ENCODE measurements at places on chromosomes 3 and 15.

DNA sequence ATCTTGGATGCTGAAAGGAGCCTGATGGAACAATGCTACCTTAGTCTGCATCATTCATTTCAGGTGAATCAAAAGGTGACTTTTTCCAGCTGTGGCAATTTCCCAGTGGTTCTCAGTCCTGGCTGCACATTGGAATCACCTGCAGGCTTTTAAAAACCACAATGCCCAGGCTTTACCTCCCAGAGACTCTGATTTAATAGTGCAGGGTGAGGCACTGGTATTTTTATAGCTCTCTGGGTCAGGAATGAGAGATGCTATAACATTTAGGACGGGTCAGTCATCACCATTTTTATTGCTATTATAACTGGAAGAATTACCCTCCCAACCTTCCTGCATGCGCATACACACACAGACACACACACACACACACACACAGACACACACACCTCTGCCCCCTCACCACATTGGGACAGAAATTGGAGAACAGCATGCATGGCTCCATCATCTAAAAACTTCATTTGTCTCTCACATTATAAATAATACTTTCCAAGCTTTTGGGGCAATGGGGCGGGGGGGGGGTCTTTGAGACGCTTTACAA lies 41.1 kb downstream of the LARP6 start:
- no peak for DNase-seq

- DNase-seq, result no peak
These were observed 87.3 kb downstream of the CACNA1D start for GRCh38 chr3:53581671-53582070.

GRCh38 chr15:21267226-21267625 lies 173.1 kb downstream of the POTEB3 start:
- DNase-seq, result no peak

- DNase-seq, result no peak
These were observed 6.4 kb downstream of the CADM2 start for GRCh38 chr3:84965141-84965540.

GRCh38 chr3:69776920-69777581 lies 37.8 kb downstream of the MITF start:
- no peak for DNase-seq

DNA sequence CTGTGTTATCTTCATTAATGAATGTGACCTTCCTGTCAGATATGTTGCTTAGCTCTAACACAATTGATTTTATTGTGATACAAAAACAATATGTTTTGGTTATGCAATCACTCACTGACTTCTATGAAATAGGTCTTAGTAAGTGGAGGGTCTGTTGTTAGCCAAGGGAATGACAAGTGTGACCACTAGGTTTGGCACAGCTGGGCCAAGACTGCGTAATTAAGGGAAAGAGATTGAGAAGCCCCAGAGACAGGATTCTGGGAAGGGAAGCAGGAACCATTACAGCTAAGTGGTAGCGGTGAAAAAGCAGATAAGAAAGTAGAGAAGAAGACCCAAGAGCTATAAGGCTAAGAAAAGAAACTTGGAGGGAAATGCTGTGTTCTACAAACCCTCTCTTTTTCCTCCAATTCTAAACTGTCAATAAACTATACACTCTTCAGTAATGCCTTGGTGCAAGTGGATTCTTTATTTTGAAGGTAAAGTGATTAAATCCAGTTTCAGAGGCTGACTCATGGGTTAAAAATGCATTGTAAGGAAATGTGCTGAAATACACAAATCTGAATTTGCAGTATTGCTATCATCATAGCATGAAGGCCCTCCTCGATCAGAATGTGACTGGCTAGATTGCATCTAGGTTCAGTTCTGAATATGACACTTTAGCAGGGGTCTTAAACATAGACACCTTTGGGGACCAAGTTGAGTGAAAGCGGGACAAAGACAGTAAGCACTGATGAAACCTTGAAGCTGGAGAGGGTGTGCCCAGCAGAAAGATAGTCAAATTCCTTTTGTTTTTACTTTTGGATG lies 26.1 kb downstream of the KCNMB2 start:
- DNase-seq, result no peak

DNA sequence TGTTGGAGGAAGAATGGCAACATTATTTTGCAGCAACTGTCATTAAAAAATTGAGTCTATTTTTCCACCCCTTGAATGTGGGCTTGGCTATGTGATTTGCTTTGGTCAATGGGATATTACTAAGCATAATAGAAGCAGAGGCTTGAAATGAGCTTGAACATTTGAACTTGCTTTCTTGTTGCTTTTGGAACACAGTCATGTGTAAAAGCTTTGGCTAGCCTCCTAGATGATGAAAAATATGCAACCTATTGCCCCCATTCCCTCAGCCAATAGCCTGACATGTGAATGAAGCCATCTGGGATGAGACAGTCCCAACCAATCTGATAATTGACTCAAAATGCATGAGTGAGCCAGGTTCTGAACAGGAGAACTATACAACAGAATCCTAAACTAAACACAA lies 78.4 kb downstream of the PLSCR2 start:
- no peak for DNase-seq

GRCh38 chr3:197019535-197019934 lies 10.1 kb downstream of the MELTF start:
- DNase-seq, result no peak

GRCh38 chr15:50113992-50114780 lies 4.8 kb downstream of the ATP8B4 start:
- DNase-seq, result no peak

- no peak for DNase-seq
These were observed 15.4 kb upstream of the STARD5 start for GRCh38 chr15:81339321-81339720.

- no peak for DNase-seq
These were observed 246.8 kb upstream of the STT3B start for GRCh38 chr3:31285833-31286486.

Measured in stimulated activated CD4-positive, alpha-beta T cell treated with anti-CD3 and anti-CD28 coated beads, TNF-alpha, amount 100 ng/mL, for 1 hour (primary cell).